ENCODE measurements at places on chromosomes 16 and 17.
A peak's percentile ranks its signal among the peaks of the same experiment; 100 is the strongest.

DNA sequence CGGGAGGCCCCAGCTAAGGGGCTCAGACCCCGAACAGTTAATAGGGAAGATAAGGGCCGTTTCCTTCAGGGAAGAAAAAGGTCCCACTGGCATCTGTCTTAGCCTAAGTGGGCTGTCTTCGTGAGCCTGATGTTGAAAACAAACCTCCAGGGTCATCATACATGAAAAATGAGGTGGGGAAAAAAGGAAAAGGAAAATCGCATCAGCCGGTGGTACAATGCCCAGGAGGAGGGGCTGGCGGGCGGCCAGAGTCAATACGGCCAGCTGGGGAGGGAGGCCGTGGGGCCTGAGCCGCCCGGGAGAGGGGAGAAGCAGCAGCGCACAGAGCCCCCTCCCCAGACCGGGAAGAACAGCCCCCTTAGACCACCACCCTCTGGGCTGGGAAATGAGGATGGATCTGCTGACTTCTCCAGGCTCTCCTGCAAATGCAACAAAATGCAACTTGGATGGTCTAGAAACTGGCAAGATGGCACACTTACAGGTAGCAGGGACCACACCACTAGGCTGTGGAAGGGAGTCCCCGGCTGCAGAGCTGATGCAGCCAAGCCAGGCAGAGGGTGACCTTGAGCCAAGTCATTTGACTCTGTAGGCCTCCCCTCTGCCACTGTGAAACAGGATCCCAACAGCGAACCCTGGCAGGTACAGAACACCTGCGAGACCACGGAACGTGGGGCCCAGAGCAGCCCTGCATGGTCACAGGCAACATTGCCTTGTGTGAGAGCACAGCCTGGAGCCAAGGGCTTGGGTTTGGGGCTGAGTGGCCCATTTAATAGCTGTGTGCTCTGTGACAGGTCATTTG is 448.5 kb downstream of the SOX9 start:
- DNase-seq = no peak

GRCh38 chr16:31090540-31090939 is 1.8 kb upstream of the PRSS53 start:
- DNase-seq = no peak

DNA sequence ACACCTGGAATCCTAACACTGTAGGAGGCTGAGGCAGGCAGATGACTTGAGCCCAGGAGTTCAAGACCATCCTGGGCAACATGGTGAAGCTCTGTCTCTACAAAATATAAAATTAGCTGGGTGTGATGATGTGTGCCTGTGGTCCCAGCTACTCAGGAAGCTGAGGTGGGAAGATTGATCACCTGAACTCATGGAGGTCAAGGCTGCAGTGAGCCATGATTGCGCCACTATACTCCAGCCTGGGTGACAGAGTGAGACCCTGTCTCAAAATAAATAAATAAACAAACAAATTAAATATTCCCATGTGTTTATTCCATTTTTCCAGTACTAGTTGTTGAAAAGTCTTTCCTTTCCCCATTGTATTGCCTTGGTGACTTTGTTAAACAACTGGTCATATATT is 74.8 kb upstream of the DNAH17 start:
- no peak for DNase-seq

DNA sequence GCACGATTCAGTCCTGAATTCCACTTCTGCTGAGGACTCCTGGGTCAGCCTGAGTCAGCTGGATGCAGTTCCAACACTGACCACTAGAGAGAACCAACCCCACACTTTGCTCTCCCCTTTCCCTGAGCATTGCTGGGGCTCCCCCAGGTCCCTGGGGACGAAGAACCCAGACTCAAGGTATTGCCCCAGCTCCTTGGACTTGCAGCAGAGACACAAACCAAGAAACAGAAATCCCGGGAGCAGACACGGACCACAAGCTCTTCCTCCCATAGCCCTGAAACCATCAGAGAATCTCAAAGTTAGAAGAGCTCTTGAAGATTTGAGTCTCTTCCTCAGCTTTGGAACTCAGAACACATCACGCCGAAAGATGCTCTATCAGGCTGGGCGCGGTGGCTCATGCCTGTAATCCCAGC is 678 bp upstream of the GH1 start:
- peak; percentile 44 for DNase-seq

DNA sequence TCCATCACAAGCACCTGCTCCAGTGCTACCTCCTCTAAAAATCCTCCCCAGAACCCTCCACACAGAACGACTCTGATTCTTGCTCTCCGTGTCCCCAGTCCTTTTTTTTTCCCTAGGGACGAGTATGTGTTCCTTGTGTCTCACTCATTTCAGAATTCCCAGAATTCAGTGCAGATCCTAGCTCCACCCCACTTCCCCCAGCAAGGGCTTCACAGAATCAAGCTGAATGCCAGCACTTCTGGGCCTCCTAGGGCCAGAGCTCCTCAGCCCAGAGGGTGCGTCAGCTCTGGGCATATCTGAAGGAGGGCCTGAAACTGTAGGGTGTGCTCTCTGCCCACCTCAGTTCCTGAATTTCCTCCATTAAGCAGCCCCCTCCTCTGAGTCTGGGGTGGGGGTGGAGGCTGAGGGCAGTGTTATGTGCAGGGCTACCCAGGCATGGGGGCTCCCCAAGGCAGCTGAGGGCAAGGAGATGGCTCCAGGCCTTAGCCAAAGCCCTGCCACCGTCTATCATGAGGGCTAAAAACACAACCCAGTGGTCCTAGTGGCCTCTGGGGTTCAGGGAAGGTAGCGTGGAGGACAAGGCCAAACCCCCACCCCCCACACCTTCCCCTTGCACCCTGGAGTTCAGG is 6.5 kb downstream of the UNC119 start:
- no peak for DNase-seq

GRCh38 chr16:64687786-64688185 is 434.1 kb downstream of the CDH11 start:
- DNase-seq = no peak

DNA sequence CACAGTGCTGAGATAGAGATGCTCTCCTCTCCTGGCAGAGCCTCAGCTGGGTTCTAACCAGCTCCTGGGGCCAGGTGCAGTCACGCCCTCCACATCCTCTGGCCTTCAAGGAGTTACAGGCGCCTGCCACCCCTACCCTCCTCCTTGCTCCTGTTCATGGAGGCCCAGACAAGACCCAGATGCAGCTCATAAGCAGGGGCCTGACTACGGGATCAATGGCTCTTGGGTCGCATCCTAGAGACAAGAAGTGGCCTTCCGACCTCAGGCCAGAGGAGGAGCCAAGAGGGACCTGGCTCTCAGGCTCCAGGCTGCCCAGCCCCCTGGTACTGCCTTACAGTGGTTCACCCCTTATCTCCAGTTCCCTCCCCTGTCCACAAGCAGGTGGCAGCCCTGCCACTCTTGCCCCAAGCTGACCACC is 23.0 kb downstream of the ARHGAP27 start:
- DNase-seq = no peak
